ENCODE measurements at places on chromosomes 4 and X. TPM values are rescaled to one million over a fixed set of nuclear protein-coding genes. Genes with fewer than 3 reads are reported as not detected.

Gene TXK
- total RNA-seq, result 42.0 TPM

GRCh38 chrX:11472381-11472780 is 179.2 kb downstream of the AMELX start:
- H3K36me3 ChIP-seq, result no peaks in the 10 kb centered on the region
- H3K27ac ChIP-seq, result no peak overlapping the region
- no peak overlapping the region for H3K4me3 ChIP-seq
- no peaks in the 10 kb centered on the region for H3K27me3 ChIP-seq
- DNase-seq, result no peak

DNA sequence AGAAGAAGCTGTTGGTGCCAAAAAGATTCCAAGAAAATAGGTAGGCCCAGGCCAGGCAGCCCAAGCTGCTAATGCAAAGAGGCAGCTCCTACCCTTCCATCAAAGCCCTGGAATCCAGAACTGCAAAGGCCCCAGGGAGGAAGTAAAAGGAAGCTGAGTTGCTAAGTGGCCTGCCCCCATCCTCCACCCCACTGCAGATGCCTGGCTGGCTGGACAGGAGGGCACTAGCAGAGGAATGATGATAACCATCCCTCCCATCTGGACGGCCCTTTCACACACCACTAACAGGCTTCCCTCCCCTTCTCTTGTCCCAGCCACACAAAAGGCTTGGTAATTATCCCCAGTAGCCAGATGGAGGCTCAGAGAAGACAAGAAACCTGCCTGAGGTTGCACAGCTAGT is 32.4 kb upstream of the PJA1 start:
- no peak for DNase-seq
- H3K36me3 ChIP-seq, result no peaks in the 10 kb centered on the region
- no peak overlapping the region for H3K4me3 ChIP-seq
- H3K4me1 ChIP-seq, result no peaks in the 10 kb centered on the region
- no peak overlapping the region for H3K27ac ChIP-seq

DNA sequence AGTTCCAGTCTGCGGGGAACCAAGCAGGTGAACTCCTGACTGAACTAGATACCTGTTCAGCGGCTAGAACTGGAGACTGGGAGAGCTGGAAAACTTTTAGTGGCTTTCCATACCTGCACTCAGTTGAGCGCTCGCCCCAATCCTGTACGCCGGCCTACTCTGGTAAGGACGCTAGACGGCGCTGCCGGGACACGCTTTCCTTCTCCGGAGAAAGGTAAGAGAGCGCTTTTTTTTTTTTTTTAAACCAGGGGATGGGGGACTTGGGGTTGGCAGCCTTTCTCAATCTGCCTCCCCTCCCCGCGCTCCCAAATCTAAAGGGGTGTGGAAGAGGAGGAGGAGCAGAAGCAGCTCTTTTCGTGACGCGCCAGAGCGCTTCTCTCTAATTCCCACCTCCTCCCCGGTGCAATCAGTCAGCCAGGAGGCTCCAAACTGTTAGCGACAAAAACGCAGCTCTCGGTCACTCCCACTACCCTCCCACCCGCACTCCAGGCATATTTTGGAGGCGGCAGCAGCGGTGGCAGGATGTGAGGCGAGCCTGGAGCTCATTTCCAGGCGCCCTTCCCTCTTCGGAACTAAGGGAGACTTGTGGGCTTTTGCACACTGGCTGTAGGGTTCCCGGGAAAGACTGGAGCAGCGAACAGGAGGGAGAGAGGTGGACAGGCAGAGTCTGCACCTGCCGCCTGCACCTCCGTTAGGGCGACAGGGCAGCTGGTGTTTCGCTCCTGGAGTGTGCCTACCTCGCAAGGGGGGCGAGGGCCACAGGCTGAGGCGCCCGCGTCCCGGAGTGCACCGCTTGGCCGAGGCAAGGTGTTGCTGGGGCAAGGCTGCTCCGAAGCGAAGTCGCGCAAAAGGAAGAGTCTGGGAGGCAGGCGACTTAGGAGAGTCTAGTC is at the start of gene IL1RAPL2:
Gene IL1RAPL2 (plus strand): TSS at position 409 of the 890 bp plus-strand sequence.
- H3K4me1 ChIP-seq, result no peaks in the 10 kb centered on the region
- H3K4me3 ChIP-seq, result no peak within 1 kb of the TSS
- H3K27me3 ChIP-seq, result peaks cover 33% of the 10 kb centered on the region
- no peaks in the 10 kb centered on the region for H3K36me3 ChIP-seq
- DNase-seq, result peak; percentile 6
- H3K27ac ChIP-seq, result no peak within 1 kb of the TSS

DNA sequence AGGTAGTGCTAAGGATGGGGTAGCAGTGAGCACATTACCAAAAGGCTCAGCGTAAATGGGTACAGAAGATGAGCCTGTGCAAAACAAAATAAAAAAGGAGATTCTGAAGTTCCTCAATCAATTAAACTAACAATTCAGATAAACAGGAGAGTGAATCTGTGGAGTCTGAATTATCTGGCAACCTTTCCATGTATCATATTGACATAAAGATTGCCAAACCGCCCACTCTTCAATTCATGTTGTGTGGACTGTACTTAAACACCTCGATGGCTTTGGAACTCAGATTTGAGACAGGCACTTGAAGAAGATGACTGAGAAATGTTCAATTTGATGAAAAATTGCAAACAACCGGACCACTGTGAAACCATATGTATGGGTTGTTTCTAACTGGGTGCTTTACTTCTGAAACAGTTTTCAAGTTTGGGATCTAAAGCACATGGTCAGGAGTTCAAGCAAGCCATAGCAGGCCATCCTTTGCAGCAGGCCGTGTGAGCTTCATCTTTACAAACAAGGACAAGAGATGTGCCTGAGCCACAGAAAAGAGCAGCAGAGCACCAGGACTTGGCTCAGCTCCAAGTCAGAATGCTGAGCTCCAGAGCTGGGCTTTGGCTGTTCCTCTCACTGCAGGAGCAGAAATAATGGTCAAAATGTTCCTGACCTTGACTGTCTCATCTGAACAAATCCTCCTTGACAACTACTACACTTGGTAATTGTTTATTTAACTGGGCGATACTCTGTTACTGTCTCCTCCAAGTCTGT is 108.1 kb downstream of the MGST2 start:
- H3K27me3 ChIP-seq, result no peaks in the 10 kb centered on the region
- no peak overlapping the region for H3K27ac ChIP-seq
- DNase-seq, result no peak

- H3K4me1 ChIP-seq, result peaks cover 13% of the 10 kb centered on the region
- DNase-seq, result no peak
- H3K4me3 ChIP-seq, result no peak overlapping the region
- H3K27me3 ChIP-seq, result no peaks in the 10 kb centered on the region
- H3K27ac ChIP-seq, result no peak overlapping the region
Observed at GRCh38 chr4:38281371-38282071, 321.3 kb downstream of the PTTG2 start.

Gene SMIM10
- total RNA-seq, result 0.21 TPM

Gene IL9R
- 24.2 TPM for total RNA-seq

GRCh38 chr4:124948976-124949597 is 236.6 kb upstream of the ANKRD50 start:
- no peaks in the 10 kb centered on the region for H3K4me1 ChIP-seq
- no peak overlapping the region for H3K27ac ChIP-seq
- no peaks in the 10 kb centered on the region for H3K27me3 ChIP-seq

GRCh38 chrX:47645530-47645929 is 4.8 kb downstream of the ELK1 start:
- no peak overlapping the region for H3K27ac ChIP-seq
- H3K4me1 ChIP-seq, result peaks cover 53% of the 10 kb centered on the region

DNA sequence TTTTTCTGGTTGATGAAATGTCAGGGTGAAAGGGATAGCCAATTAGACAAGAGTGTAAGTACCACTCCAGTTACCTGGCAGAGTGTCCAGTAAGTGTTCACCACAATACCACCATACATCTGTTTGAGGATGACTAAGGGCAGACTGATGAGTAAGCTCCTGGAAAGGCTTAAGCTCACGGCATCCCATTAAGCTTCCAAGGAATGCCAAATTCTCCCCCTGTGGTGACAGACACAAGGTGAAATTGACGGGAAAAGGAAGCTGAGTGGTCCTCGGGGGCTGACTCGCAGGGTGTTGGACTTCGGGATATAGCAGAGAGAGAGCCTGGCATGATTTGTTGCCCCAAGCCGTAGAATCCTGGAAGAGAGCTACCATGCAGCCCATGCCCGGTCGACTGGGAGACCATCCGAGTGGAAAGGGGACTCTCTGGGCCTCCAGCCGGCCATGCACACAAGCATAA is 7.6 kb upstream of the BST1 start:
- H3K36me3 ChIP-seq, result no peaks in the 10 kb centered on the region
- DNase-seq, result no peak
- no peak overlapping the region for H3K4me3 ChIP-seq

- DNase-seq, result peak; percentile 66
- H3K4me1 ChIP-seq, result peaks cover 29% of the 10 kb centered on the region
- H3K27me3 ChIP-seq, result no peaks in the 10 kb centered on the region
- no peak overlapping the region for H3K4me3 ChIP-seq
Observed at GRCh38 chr4:38759113-38759789, 23.5 kb downstream of the TLR10 start.

DNA sequence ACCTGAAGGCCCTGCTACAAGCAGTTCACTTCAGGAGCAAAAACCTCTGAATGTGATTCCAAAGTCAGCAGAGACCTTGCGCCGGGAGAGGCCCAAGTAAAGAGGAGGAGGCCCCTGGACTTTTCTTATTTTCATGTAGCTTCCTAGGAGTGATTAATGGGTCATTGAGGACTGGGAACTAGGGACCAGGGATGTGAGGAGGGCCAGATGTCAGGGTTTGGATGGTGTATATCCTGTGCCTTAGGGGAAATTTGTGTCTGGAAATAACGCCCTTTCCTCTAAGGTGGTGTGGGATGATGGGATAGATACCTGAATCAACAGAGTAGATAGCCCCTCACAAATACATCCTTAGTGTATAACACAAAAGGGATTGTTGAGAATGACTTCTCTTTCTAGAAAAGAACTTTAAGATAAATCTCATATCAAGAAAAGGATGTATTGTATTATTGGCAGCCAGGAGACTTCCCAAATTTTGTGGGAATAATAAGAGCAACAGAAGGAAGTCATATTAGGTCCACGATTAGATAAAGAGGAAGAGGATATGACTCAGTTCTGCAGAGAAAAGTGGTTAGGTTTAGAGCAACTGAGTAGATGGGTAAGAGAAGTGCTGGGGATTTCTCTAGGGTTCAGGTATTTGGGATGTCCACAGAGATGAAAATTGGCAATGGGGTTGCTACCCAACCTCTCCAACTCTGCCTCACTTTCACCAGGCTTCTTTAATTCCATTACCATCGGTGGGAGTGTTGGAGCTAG is 1.1 kb downstream of the ITGB1BP2 start:
- DNase-seq, result no peak
- peaks cover 22% of the 10 kb centered on the region for H3K4me1 ChIP-seq
- peaks cover 47% of the 10 kb centered on the region for H3K36me3 ChIP-seq
- no peak overlapping the region for H3K4me3 ChIP-seq
- no peaks in the 10 kb centered on the region for H3K27me3 ChIP-seq

GRCh38 chr4:173735049-173735448 is 205.0 kb upstream of the HAND2 start:
- H3K27ac ChIP-seq, result no peak overlapping the region
- DNase-seq, result no peak
- no peak overlapping the region for H3K4me3 ChIP-seq
- no peaks in the 10 kb centered on the region for H3K27me3 ChIP-seq
- H3K36me3 ChIP-seq, result no peaks in the 10 kb centered on the region

DNA sequence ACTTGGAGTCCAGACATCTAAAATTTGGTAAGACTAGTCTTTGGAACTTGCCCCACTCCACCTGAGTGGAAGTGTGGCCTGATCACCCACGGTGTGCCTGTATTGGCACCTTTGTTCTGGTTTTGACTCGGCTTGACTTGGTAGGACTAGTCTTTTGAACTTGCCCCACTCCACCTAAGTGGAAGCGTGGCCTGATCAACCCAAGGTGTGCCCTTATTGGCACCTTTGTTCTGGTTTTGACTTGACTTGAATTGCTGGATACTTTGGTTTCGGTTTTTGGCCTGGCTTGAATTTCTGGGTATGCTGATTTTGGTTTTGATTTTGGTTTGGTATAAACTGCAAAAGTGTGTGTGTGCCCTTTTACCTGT is 44.7 kb upstream of the UGT2B7 start:
- H3K27me3 ChIP-seq, result no peaks in the 10 kb centered on the region
- no peaks in the 10 kb centered on the region for H3K36me3 ChIP-seq
- no peak overlapping the region for H3K27ac ChIP-seq
- H3K4me3 ChIP-seq, result no peak overlapping the region
- no peaks in the 10 kb centered on the region for H3K4me1 ChIP-seq

Gene KLHL15
- total RNA-seq, result 9.6 TPM

DNA sequence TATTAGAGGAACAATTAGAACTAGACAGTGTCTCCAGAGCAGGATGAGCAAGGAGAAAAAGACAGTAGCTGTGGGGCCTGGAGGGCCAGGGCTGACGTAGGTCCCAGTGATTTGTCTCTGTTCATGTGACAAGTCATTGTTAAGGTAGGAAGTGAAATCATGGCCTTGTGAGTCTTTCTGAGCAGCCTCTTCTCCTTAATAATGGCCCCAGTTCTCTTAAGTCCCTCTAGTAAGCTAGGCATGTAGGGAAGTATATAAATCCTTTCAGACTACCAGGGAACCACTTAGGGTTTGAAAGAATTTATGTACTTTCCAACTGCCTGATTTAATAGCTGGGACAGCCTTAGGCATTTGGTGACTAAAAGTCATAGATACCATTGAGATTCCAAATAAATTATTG is 133.0 kb downstream of the KLHL8 start:
- peaks cover 22% of the 10 kb centered on the region for H3K36me3 ChIP-seq
- DNase-seq, result no peak
- H3K27me3 ChIP-seq, result no peaks in the 10 kb centered on the region
- peaks cover 23% of the 10 kb centered on the region for H3K4me1 ChIP-seq

GRCh38 chr4:25171201-25171865 is 11.1 kb upstream of the SEPSECS start:
- no peak for DNase-seq
- no peaks in the 10 kb centered on the region for H3K27me3 ChIP-seq
- no peak overlapping the region for H3K4me3 ChIP-seq
- no peak overlapping the region for H3K27ac ChIP-seq
- H3K4me1 ChIP-seq, result no peaks in the 10 kb centered on the region

DNA sequence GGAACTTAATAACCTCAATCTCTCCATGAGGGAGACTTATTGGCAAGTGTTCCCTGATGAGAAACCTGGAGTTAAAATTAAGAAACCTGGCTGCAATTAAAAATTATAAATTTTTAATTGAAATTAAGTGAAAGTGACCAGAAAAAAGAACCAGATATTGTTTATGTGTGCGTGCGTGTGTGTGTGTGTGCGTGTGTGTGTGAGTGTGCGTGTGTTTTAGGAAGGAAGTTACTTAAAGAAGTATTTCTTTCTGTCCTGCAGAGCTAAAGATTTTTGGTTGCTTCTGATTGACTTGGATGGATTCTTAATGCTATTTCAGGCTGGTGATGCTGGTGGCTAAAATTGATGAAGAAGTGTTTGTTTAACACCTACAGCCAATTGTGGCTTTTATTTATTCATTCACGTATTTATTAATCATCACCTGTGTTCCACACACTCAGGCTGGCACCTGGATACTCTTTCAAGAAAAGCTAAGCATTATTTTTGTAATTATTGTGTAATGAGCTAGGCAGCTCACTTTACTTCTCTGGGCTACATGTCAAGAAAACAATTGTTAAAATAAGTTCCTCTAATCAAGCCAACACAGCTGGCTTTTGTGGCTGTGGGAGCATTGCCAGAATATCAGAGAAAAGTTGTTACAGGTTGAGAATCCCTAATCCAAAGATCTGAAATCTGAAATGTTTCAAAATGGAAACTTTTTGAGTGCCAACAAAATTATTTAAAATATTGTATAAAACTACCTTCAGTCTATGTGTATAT is 68.5 kb downstream of the CEP44 start:
- H3K4me1 ChIP-seq, result no peaks in the 10 kb centered on the region
- no peaks in the 10 kb centered on the region for H3K36me3 ChIP-seq
- no peak overlapping the region for H3K27ac ChIP-seq
- no peak overlapping the region for H3K4me3 ChIP-seq

GRCh38 chr4:10305816-10306215 is 151.4 kb downstream of the ZNF518B start:
- no peak overlapping the region for H3K4me3 ChIP-seq
- no peaks in the 10 kb centered on the region for H3K36me3 ChIP-seq
- H3K4me1 ChIP-seq, result no peaks in the 10 kb centered on the region
- H3K27ac ChIP-seq, result no peak overlapping the region

Gene CEP44
- 24.2 TPM for total RNA-seq

All from activated CD4-positive, alpha-beta T cell treated with anti-CD3 and anti-CD28 coated beads, Interleukin-2, amount 10 ng/mL, durations not matched to agents 7 days and 5 days (primary cell).